ENCODE measurements at places on chromosomes 3 and 15. TPM values are rescaled to one million over a fixed set of nuclear protein-coding genes. Genes with fewer than 3 reads are reported as not detected.

DNA sequence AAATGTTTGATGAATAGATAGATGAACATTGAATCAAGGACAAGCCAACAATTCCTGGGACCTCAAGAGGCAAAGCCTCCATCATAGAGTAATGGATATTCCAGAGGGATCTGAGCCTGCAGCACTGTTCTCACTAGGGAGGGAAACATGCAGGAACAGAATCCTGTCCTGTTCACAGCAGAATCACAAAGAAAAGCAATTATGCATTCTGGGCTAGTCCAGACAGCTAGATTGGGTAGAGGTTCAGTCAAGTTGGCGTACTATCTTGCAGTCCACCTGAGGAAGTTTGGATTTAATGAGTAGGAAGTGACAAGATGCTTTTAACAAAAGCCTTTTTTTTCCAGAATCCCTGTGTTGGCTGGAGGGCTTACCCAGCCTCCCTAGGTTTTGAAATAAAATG, 314.5 kb upstream of the SEMA6D start:
- no peak for DNase-seq

DNA sequence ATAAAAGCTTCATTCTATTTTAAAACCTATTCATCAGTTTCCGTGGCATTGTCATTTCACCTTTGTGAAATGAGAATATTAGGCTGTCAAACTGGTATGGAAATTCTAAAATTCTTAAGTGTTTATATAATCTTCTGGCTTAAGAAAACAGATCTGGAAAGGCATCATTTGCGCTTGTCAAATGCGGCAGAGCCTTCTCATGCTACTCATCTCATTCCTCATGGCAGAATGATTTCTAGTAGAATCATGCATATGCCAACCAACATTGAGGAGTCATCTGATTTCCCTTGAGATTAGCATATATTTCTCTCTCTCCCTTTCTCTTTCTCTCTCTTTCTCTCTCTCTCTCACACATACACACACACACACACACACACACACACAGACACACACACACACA, 48.8 kb downstream of the STRIT1 start:
- no peak for DNase-seq

DNA sequence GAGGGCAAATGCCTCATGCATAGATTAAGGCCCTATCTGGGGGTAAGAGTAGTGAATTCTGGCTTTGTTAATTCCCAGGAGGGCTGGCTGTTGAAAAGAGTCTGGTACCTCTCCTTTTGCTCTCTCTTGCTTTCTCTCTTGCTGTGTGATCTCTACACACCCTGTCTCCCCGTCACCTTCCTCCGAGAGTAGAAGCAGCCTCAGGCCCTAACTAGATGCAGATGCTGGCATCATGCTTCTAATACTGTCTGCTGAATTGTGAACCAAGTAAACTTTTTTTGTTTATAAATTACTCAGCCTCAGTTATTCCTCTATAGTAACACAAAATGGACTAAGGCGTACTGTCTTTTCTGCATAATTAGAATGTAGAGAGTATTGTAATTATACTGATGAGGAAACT, 908.1 kb downstream of the DIPK2A start:
- no peak for DNase-seq

DNA sequence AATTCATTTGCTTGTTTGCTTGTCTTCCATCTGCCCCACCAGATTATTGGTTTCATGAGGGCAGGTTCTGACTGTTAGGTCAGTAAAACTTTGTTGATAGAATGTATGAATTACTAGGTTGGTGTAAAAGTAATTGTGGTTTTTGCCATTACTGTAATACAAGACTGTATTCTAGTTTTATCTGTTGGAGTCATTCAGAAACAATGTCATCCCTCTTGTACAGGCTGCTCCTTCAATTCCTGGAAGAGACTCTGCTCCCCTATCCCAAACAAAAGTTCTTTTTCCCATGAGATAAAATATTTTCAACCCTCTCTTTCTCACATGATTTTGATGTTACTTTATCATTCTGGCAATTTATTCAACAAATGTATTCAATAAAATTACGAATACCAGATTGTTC, 115.0 kb downstream of the CHST2 start:
- DNase-seq, result no peak

GRCh38 chr3:63094642-63095408, 183.3 kb upstream of the SYNPR start:
- DNase-seq, result no peak

- no peak for DNase-seq
Observed at GRCh38 chr15:66715720-66716655, 14.0 kb downstream of the SMAD6 start.

DNA sequence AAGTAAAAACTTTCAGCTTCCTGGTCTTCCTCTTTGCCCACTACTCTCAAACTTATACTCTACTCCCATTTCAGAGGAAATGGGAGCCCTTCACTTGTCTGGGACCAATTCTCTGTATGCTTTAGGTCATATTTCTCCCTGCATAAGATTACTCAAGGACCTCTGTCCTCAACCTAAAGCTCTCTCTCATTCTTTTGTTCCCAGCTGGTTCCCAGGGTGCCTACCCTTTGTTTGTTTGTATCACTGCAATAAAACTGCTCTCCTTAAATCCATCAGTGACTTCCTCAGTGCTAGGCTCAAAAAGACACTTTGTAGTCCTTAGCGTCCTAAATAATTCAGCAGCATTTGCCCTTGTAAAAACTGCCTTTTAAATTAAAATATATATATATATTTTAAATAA, 2.9 kb downstream of the NGRN start:
- DNase-seq, result no peak

- no peak for DNase-seq
Observed at GRCh38 chr15:68337826-68338225, 60.3 kb downstream of the FEM1B start.

DNA sequence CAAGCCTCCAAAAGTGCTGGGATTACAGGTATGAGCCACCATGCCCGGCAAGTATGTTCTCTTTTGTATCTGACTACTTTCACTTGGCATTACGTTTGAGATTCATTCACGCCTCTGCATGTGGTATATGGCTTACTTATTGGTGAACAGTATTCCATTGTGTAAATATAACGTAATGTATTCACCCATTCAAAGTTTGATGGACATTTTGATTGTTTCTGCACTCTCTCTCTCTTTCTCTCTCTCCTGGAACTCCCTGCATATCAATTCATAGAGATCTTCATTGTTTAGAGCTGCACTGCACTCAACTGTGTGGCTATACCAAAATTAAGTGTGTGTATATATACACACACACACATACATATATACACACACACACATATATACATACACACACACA, 30.4 kb downstream of the SPPL2A start:
- no peak for DNase-seq

- DNase-seq, result no peak
Observed at GRCh38 chr3:140014831-140015495, 80.0 kb downstream of the CLSTN2 start.

DNA sequence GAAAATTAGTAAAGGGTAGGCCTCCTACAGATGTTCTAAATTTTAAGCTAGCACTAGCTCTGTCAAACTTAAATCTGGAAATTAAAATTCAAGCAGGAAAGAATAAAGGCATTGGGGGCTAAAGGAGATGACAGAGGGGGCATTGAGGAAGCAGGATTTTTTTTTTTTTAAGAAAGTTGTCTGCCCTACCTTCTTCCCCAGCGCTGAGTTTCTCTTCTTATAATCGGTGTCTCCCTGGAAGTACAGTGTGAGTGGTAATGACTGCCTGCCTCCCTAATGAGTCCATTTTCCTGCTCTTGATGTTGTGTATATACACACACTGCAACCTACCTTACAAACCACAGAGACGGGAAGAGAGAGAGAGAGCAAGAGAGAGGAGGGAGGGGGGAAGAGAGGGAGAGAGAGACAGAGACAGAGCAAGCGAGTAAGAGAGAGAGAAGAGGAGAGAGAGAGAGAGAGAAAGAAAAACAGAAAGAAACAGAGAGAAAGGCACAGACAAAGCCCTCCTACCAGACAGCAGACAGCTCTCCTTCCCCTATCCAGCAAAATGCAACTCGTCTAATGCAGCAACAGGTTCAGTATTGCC, 47.0 kb downstream of the ZBTB20 start:
- DNase-seq, result peak; percentile 2

DNA sequence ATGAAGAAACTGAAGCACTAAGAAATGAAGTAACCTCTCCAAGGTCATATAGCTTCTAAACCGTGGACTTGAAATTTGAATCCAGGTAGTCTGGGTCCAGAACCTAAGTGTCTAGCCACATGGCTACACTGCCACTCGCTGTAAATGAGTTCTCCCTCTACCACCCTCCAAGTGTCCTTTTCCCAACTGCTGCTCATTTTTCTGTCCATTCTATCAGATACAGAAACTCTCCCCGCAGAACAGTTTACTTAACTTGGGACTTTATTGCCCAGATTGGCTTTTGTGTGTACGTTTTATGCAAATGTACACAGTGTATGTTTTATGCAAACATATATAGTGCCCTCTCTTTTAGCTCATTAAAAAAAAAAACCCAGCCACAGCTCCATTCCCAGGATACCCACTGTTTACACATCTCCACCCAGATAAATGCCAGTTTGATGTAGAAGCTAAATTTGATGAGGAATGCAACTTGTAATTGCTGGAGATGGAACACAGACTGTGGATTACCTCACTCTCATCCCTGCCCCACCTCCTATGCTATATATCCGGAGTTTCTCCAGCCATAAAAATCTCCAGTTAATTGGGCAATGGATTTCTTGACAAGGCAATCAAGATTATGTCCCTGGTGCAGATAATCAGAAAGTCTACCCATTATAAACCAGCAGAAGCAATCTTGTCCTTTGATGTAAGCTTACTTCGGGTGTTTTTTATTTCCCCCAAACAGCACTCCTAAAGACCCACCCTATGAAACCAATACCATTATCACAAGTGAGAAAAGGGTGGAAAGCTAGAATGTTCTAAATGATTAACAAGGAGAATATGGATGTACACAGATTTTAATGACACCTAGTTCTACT, 42.0 kb downstream of the THBS1 start:
- no peak for DNase-seq

Gene STARD9
- total RNA-seq, result 4.8 TPM

Gene CD276
- total RNA-seq, result 39.8 TPM

Gene SERPINI2
- not detected for total RNA-seq

Gene NOX5
- under 0.01 TPM for total RNA-seq

Gene GOLGA8K
- total RNA-seq, result 0.46 TPM

Gene ITPKA
- 0.46 TPM for total RNA-seq

Gene GABRB3
- total RNA-seq, result 0.07 TPM
